ENCODE measurements at places on chromosomes 4 and X.

- DNase-seq: no peak
Observed at GRCh38 chr4:3331511-3332394, 38.9 kb downstream of the RGS12 start.

GRCh38 chr4:26455571-26455970 is 34.7 kb downstream of the CCKAR start:
- no peak for DNase-seq

DNA sequence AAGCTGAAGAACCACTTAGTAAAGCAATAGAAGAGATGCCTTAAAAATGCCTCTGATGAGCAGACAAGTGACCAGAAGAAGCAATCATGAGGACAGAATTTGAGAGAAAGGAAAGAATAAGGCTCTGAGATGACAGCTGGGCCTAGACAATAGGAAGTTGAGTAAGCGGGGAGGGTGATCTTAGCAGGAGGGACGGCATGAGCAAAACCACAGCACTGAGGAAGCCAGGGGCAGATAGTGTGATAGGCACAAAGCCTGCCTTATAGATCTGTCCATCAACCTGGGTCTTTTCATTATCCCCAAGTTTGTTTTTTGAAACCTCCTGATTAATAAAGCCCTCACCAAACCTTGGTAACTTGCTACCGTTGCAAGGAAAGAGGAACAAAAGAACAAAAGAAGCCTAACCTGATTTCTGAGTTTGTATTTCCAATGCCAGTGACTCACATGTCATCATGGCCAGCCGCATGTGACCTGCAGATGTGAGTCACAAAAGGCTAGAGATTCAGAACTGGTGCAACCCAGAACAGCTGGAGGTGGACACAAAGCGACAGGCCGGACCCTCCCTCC is 55.7 kb upstream of the PPARGC1A start:
- no peak for DNase-seq

- DNase-seq: no peak
Observed at GRCh38 chr4:3206439-3207100, 42.4 kb upstream of the MSANTD1 start.

DNA sequence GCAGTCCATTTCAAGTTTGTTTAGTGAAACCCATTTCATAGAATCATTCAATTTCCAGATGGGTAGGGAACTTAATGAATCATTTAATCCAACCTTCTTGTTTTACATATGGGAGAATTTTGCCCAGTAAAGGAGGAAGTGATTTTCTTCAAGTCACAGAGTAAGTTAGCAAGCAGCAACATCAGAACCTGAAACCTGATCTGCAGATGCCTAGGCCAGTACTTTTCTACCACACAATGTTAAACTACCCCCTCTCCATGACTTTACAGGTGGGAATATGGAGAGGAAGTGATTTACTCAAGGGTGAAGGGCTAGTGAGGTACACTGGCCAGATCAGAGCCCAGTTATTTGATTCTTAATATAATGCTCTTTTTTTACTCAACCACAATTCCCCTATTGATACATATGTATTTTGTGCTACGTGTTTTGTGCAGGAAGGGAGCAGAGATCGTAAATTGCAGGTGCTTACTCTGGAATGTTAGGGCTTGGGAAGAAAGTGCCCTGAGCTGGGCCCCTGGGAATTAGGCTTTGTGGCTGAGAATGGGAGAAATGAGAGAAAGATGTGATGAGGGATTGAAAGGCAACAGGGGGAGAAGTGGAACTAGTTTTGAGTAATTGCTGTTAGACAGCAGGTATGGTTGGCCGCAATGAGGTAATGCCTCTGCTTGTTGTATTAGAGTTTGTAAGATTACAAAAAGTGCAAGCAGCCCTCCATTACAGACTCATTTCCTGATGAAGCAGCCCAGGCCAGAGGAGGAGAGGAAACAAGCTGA is 6.8 kb downstream of the LHFPL1 start:
- no peak for DNase-seq

DNA sequence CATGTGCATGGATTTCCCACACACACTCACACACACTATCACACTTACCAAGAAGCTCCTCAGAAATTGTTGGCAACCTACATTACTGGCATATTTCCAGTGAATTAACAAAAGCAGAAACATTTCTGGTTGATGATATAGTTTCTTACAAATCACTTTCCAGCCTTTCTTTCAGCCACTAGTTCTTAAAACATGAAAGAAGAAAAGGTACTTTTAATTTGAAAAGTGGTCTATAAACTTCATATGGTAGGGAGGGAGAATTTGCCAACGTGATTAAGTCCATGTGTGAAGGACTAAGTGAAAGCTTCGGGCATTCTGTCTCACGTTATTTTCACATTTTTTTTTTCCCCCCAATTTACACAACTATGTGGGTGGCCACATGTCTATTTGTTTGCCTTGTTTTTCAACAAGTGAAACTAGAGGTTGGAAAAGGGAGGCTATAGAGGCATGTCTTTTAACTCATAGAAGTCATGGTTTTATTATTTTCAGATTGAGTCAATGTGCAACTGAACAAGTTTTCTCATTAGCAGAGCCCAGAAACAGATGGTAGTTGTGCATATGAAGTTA is 832.1 kb upstream of the INTU start:
- no peak for DNase-seq

- DNase-seq: no peak
Observed at GRCh38 chr4:87919941-87920340, 55.6 kb upstream of the SPP1 start.

GRCh38 chr4:41693629-41694028 is 54.9 kb downstream of the PHOX2B start:
- DNase-seq: no peak

GRCh38 chrX:68705986-68706385 is 58.5 kb downstream of the STARD8 start:
- DNase-seq: no peak

GRCh38 chrX:33142331-33142730 is 69.0 kb downstream of the DMD start:
- no peak for DNase-seq

GRCh38 chrX:29890004-29890403 is 325.4 kb upstream of the MAGEB2 start:
- no peak for DNase-seq

DNA sequence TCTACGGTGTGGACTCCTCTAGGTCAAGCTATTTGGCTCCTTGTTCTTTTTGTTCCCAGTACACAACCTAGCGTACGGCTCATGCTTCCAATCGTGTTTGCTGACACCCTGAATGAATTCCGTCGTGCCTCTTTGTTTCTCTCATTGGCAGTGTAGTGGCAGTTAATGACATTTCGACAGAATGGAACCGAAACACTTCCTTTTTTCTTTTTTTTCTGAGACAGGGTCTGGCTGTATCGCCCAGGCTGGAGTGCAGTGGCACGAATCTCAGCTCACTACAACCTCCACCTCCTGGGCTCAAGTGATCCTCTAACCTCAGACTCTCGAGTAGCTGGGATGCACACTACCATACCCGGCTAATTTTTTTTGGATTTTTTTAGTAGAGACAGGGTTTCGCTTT is 113.3 kb upstream of the ATP6AP2 start:
- DNase-seq: no peak

Data from nucleus accumbens (tissue), 56 donors.